Kidney epithelial cell (primary cell): ENCODE measurements at places on chromosomes 12 and 14.
A peak's percentile ranks its signal among the peaks of the same experiment; 100 is the strongest.

- DNase-seq: no peak
These were observed 35.1 kb upstream of the ACTN1 start for GRCh38 chr14:69013943-69014782.

- no peak for DNase-seq
These were observed 36.6 kb downstream of the EID3 start for GRCh38 chr12:104340177-104340576.

DNA sequence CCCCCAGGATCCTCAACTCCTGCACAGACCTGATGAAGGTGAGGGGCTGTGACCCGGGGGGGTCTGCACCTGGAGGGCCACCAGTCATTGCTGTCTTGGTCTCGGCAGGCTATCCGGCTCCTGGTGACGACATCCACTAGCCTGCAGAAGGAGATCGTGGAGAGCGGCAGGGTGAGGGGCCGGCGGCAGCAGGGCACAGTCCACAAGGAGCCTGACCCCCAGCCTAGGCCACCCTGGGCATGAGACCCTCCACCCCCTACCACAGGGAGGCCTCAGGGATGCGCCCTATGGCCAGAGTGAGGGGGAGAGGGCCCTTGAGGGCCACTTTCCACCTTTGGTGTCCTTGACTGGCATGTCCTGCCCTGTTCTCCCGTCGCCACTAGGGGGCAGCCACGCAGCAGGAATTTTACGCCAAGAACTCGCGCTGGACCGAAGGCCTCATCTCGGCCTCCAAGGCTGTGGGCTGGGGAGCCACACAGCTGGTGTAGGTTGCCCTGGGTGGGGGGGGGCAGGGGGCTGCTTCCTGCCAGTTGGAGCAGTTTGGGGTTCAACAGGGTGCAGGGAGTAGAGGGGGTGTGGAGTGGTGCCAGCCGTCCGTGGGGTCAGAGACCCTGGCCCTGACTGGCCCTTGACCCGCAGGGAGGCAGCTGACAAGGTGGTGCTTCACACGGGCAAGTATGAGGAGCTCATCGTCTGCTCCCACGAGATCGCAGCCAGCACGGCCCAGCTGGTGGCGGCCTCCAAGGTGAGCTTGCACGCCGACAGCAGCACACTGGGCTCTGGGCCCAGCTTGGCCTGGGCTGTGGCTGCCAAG, 25.0 kb downstream of the HIP1R start:
- DNase-seq: no peak

DNA sequence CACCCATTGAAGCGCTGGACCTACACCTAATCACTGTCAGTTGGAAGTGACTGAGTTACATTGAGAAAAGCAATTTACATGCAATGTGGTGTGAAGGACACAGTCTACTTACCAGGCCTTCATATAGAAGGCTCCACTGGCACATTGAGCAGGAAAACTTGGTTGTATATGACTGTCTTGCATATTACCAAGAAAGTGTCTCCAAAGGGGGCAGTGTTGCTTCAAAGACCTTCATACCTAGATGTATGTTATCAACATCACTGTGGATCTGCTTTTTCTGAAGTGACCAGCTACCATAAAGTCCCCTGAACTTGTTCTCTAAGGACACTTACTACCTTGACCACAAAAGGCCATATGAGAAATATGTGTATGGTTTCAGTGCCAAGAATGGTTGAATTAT, 64.1 kb downstream of the NELL2 start:
- DNase-seq: no peak

- DNase-seq: no peak
These were observed 148.1 kb downstream of the SYT1 start for GRCh38 chr12:79012636-79013035.

- peak; percentile 83 for DNase-seq
These were observed 28.8 kb downstream of the RPGRIP1 start for GRCh38 chr14:21308479-21309237.

DNA sequence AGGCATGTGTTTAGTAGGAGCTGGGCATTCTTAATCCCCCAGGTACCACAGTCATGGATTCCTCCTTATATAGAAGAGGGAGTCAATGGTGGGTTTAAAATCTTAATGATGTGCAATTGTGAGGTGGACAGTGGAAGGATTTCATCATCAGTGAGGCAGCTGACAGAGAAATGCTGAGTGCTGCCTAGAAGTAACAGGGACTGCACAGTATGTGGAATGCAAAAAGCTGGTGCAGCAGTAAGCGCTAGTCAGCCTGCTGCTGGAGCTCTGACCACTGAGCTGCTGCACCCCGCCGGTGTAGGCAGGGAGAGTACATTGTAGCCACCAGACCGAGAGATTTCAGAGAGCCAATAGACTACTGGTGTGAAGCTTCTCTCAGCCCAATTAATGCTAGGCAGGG, 80.5 kb upstream of the DACT1 start:
- DNase-seq: no peak

GRCh38 chr12:240566-240965, 22.1 kb downstream of the SLC6A13 start:
- DNase-seq: no peak

DNA sequence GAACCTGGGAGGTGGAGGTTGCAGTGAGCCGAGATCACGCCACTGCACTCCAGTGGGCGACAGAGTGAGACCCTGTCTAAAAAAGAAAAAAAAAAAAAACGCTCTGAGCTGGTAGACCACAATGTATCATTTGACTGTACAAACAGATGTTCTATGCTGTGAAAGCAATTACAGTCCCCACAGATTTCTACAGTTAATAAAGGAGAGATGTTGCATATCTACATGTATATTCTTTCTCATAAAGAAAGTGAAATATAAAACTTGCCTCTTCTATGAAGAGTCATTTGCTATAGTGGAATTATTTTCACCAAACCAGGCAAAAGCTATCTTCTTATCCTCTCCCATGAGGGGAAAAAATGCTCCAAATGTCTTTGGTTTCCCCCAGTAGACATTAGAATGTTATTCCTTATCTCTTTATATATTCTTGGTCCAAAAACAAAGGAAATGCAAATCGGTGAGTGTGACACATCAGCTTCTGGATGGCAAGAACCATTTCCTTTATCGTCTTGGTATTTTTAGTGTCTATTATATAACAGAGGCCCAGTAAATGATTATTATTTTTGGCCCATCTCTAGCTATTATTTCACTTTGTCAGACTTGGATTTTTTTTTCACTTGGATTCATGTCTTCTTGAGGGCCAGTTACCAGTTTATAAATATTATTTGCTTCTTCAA, 230.4 kb downstream of the SSPN start:
- DNase-seq: no peak

DNA sequence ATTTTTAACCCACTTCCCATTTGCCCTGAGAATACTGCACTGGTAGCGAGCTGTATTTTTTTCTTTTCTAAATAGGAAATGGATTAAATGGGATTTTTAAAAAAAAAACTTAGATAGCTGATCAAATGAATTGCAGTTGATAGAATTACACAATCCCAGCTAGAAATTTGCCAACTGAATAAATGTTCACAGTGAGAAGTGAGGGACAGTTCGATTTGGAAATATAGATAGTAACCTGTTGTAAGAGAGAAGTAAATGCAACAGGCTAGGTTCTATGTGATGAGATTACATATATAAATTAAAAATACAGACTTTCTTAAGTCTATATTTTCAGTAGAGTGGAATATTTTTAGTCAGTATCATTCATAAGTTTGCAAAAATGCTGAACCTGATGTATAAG, 48.1 kb upstream of the SMCO2 start:
- DNase-seq: no peak

GRCh38 chr12:90939382-90939781, 15.6 kb downstream of the CCER1 start:
- DNase-seq: no peak

DNA sequence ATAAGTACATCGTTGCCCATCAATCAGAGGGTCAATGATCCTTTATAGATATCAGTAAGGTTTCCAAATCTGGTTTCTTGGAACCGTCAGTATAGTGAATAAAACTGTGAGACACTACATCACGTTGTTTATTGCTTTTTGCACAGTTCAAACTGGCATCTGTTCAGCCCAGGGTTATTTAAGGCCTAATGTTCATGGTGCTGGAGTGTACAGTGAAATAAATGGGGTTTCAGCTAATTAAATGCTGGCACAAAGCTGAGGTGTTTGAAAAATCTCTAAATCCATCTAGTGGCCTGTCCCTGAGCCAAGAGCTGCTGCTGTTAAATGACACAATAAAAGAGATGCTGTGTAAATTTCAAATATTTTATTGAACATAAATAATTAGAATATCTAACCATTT, 69.9 kb downstream of the RPS29 start:
- no peak for DNase-seq

DNA sequence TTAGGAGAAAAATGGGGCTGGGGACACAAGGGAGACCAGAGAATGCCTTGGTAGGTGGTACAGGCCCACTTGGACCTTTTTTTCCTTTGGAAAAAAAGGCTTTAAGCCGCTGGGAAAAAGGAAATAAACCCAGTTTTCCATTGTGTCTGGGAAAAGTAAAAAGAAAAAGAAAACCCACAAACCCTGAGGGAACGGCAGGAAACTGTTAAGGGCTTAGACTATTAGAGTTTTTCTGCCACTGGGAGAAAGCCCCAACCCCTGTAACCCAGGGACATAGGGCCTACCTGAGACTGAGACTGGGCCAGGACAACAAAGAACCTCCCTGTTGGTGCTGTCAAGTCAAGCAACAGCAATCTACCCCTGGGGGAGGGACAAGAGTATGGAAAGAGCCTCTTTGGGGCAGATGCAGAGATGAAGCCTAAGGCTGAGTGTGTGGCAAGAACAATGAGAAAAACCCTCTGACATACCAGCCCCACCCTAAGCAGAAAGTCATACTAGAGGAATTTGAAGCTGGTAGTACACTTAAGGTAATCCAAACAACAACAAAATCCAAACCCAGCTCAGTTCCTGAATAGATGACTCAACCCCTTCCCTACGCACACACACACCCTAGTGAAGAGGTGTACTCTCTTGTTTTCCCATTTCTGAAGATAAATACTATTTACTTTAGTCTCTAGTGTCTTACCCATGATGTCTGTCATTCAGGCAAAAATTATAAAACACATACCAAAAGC, 22.8 kb downstream of the ATF1 start:
- peak; percentile 96 for DNase-seq

DNA sequence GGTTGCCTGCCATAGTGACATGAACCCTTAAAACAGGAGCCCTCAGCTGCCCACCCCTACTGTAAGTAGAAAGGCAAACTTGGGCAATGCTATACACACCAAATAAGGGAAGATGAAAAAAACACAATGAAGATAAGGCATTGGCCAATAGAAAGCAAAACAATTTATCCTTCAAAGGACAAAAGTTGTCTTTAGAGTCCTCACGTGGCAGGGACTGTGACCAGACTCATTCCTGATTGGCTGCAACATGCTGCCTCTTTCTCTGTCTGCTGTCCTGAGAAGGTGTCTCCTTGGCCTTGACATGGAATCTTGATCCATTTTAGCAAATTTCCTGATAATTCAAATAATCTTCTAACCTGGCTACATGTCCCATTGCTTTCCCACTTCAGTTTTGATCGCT, 131.9 kb downstream of the GPR135 start:
- no peak for DNase-seq
